ENCODE measurements at places on chromosomes 11 and 22.

DNA sequence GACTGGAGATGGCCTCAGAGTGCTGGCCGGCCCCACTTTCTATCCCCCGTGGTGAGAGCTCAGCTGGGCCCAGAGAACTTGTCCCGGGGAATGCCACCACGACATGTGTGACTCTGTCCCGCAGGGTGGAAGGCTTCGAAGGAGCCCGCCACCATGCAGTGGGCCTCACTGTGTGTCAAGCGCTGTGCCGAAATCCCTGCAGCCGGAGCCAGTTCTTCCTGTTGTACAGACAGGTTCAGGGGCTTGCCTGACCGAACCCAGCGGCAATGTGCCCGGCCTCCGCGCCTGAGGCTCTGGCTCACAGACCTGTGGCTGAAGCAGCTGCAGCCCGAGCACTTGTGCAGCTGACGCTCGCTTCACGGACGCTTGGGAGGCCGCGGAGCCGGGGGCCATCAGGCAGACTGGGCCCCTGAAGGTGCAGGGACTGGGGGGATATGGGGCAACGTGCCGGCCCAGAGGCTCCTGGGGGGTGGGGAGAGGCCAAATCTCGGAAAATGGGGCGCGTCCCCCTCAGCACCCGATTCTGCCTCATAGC is 650 bp downstream of the PPM1F start:
- DNase-seq = no peak

- no peak for DNase-seq
Observed at GRCh38 chr11:84289381-84289906, 1003.3 kb upstream of the CCDC90B start.

GRCh38 chr11:36371181-36371580 is 75.1 kb downstream of the PRR5L start:
- no peak for DNase-seq

GRCh38 chr11:96221244-96222070 is 121.5 kb downstream of the MAML2 start:
- DNase-seq = no peak

- DNase-seq = no peak
Observed at GRCh38 chr11:81970886-81971285, 762.8 kb downstream of the FAM181B start.

Measured in HS-27A (cell line).